ENCODE measurements at places on chromosomes 12 and 14. TPM values are rescaled to one million over a fixed set of nuclear protein-coding genes. Genes with fewer than 3 reads are reported as not detected.

DNA sequence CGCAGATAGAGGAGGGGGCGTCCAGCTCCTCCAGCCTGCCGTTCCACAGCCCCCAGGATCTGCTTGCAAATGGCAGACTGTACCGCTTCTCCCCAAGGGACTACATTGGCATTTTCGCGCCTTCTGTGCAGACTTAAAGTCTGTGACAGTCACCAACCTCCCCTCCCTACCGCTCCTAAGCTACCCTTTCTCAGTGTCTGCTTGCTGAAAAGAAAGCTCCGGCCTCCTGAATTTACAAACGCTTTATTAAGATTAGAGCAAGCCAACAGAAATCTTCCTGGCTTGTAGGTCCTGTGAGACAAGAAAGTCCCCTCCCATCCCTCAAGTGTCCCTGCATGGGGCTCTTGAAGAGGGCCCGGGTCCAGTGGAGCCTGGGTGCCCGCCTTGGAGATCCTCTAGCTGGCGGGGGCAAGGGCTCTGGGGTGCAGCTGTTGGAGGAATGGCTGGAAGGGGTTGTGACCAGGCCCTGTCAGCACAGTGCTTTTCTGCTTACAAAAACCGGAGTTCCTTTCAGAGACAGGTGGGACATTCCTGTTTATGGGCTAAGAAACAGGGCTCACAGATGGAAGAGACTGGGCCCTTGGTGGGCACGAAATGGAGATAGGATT, 2.8 kb upstream of the DLK1 start:
- DNase-seq = no peak

GRCh38 chr14:68507544-68508081, 285.3 kb downstream of the ZFP36L1 start:
- no peak for DNase-seq

GRCh38 chr12:18646286-18646890, 91.4 kb downstream of the PLCZ1 start:
- DNase-seq = no peak

DNA sequence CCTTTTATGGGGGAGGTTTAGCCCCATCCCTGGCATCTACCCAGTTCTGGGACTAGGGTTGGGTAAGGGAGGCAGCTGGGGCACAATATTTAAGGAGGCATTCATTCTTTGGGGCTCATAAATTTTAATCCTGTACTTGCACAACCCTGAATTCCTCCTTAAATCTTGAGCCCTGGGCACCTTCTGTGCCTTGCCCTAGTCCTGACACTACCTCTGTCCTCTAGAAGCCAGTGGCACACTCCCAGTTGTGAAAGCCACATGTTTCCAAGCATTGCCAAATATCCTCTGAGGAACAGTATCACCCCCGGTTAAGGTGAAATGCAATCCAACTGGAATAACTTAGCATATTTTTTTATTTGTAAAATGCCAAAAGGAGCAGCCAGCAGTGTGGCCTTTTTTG, 36.6 kb downstream of the SLC16A7 start:
- DNase-seq = no peak

TMEM63C gene
- not detected for total RNA-seq
